Right lobe of liver (tissue), 6 donors: ENCODE measurements at places on chromosomes 3 and 15. TPM values are rescaled to one million over a fixed set of nuclear protein-coding genes. Genes with fewer than 3 reads are reported as not detected.

DNA sequence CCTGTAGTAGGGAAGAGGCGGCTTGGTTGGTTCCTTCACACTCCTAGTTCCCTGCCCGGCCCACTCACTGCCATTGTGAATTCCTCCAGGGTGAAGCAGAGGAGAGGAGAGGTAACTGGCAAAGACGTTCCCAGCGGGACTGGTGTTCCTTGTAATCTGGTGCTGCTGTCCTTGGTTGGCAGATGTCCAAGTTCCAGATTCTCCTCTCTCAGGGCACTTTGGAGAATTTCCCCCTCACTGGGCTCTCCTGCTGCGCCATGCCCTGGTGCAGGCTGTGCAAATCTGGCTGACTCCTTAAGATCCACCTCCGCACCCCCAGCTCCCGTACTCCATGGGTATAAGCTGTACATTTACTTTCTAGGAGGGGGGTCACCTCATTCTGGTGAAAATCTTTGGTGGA lies 37.3 kb downstream of the THSD4 start:
- H3K36me3 ChIP-seq: no peaks in the 10 kb centered on the region
- H3K27me3 ChIP-seq: no peaks in the 10 kb centered on the region
- H3K4me1 ChIP-seq: peaks cover 43% of the 10 kb centered on the region
- H3K4me3 ChIP-seq: no peak overlapping the region
- no peak for DNase-seq

DNA sequence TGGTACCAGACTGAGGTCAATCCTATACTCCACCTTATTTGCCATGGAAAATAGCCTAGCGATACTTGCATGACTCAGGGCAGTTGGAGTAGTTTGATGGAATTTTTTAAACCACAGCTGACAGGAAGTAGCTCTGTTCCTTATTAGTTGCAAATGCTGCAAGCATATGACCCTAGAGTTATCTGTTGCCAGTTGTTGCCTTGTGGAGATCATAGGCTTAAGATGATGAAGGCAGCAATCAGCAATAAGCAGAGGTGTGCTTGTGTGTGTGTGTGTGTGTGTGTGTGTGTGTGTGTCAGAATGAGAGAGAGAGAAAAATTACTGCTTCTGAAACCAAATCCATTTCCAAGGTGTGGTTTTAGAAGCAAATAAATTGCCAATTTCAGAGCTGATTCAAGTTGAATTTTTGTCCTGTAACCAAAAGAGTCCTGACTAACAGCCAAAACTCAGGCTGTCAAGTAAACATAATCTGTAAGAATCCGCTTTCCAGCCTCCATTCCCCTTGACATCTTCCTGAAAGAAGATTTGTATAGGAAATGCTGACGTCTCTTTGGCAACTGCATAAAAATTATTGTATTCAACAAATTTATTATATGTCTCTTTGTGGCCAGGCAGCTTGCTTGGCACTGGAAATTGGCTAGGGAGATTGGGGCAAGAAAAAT lies 141.2 kb downstream of the SERPINI1 start:
- H3K4me1 ChIP-seq: no peaks in the 10 kb centered on the region
- no peak for DNase-seq
- H3K36me3 ChIP-seq: no peaks in the 10 kb centered on the region
- H3K4me3 ChIP-seq: no peak overlapping the region

DNA sequence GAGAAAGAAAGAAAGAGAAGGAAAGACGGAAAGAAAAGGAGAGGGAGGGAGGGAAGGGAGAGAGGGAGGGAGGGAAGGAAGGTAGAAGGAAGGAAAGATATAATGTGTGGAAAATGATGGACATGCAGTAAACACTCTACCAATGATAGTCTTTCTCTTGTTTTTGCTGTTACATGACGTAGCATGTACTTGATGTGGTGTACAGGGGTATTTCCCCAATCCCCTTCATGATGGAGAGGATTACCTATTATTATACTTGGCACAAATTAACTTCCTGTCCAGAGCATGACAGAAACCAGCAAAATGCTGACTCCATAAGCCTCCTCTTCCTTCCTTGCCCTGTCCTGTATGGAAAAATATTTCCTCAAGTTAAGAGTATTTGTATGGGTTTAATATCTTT lies 124.4 kb downstream of the B3GALNT1 start:
- no peaks in the 10 kb centered on the region for H3K27me3 ChIP-seq
- H3K36me3 ChIP-seq: no peaks in the 10 kb centered on the region

GRCh38 chr15:80214910-80215309 lies 37.1 kb downstream of the CTXND1 start:
- peaks cover 32% of the 10 kb centered on the region for H3K4me1 ChIP-seq
- H3K27me3 ChIP-seq: no peaks in the 10 kb centered on the region
- no peaks in the 10 kb centered on the region for H3K36me3 ChIP-seq
- DNase-seq: no peak
- no peak overlapping the region for H3K27ac ChIP-seq
- H3K4me3 ChIP-seq: no peak overlapping the region

DNA sequence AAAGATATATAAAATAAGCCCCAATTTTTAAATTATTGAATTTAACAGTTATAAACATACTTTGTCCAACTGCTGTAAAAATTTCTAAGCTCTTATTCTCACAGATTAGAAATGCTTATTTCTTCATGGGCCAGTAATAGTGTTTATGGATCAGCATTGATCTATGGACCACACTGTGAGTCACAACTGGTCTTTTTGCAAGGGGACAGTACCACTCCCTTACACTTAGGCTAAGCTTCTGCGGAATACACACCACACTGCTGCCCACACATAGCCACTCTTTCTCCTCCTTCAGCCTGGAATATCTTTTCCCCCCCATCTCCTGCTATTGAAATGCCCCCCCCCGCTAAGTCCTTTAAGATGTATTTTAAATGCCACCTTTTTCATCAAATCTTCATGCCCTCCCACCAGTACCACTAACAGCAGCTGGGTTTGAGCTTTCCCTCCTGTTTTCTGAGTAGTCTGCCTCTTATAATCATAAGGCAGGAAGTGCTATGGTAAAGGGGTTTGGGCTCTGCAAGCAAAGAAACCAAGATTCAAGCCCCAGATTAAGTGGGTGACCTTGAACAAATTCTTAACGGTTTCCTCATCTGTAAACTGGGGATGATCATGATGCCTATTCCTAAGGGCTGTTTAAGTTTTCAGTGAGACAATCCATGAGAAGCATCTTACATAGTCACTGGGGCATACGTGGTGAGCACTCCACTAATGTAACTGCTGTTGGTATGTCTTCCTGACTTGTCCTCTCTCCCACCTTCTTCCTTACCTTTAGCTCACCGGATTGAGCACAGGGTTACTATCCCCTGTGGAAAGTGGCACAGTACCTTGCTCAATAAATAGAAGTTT lies 69.2 kb downstream of the DCUN1D1 start:
- no peaks in the 10 kb centered on the region for H3K36me3 ChIP-seq
- no peak overlapping the region for H3K4me3 ChIP-seq
- no peak overlapping the region for H3K27ac ChIP-seq
- DNase-seq: no peak

GRCh38 chr15:61036136-61036535 lies 193.0 kb downstream of the RORA start:
- no peaks in the 10 kb centered on the region for H3K27me3 ChIP-seq
- peaks cover 18% of the 10 kb centered on the region for H3K4me1 ChIP-seq
- no peaks in the 10 kb centered on the region for H3K36me3 ChIP-seq
- no peak overlapping the region for H3K27ac ChIP-seq

DNA sequence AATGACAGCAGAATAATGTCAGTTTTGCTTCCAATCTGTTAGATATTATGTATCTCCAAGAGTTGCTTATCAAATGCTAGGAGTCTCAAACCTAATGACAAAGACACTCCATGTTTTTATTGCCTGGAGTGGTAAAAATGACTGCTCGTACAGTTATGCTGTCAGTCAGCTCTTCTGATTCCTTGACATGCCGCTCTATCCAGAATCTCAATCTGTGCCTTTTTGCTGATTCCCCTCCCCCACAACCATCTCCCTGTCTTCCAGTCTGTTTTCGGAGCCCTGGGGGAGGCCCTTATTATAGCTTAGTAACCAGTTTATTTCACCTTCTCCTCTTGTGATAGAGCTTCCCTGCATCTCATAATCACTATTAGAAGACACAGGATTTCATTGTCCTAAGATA lies 2.6 kb downstream of the MKRN2 start:
- DNase-seq: no peak
- no peak overlapping the region for H3K27ac ChIP-seq
- H3K27me3 ChIP-seq: no peaks in the 10 kb centered on the region

DNA sequence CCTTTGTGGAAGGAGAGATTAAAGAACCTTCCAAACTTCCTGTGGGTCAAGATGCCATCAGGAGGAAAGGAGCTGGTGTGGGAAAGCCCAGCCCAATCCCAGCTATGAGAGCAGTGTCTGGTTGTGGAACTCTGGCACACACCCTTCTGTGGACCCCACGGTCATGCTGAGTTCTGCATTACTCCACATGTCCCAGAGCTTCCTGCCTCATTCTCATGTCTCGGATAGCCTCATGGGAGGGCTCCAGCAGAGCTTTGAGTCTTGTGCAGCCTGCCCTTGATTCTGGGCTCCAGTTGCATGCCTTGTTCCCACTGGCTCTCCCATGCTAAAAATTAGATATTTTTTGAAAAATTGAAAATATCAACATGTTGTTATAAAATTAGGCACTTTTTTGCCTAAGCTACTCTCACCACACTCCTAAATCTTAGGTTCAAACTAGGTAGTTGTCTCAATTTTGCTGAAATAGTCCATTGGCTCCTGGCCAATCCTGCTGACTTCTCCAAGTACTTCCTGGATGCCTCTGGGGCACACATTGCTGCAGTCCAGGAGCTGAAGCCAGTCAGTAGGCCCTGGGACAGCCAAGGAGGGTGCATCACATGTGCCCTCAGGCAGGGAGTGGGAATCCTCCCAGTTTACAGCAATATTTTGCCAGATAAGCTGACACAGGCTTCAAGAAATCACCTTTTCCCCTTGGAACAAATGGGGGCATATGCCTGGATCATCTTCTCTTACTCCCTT lies 144.3 kb downstream of the EEFSEC start:
- H3K27ac ChIP-seq: no peak overlapping the region
- no peak overlapping the region for H3K4me3 ChIP-seq
- H3K36me3 ChIP-seq: no peaks in the 10 kb centered on the region
- no peaks in the 10 kb centered on the region for H3K27me3 ChIP-seq
- DNase-seq: peak; percentile 43
- H3K4me1 ChIP-seq: no peaks in the 10 kb centered on the region

DNA sequence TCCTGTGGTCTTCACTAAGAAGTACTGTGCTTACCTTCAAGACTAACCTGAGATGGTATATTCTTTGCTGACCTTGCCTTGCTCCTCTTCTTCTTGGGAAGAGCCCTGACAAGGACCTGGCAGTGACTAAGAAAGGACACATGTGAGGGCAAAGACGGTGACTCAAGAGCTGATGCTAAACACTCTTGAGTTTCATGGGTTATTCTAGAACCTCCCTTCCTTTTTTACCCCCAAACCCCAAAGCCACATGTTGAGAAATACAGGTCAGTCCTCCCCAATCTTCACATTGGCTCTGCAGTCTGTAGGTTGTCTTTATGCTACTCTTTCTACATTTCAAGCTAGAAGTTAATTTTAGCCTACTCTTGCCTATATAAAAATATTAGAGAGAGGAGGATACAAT lies 200.6 kb downstream of the SEMA6D start:
- DNase-seq: no peak
- H3K4me1 ChIP-seq: no peaks in the 10 kb centered on the region
- H3K4me3 ChIP-seq: no peak overlapping the region
- no peak overlapping the region for H3K27ac ChIP-seq
- H3K27me3 ChIP-seq: no peaks in the 10 kb centered on the region
- H3K36me3 ChIP-seq: no peaks in the 10 kb centered on the region

DNA sequence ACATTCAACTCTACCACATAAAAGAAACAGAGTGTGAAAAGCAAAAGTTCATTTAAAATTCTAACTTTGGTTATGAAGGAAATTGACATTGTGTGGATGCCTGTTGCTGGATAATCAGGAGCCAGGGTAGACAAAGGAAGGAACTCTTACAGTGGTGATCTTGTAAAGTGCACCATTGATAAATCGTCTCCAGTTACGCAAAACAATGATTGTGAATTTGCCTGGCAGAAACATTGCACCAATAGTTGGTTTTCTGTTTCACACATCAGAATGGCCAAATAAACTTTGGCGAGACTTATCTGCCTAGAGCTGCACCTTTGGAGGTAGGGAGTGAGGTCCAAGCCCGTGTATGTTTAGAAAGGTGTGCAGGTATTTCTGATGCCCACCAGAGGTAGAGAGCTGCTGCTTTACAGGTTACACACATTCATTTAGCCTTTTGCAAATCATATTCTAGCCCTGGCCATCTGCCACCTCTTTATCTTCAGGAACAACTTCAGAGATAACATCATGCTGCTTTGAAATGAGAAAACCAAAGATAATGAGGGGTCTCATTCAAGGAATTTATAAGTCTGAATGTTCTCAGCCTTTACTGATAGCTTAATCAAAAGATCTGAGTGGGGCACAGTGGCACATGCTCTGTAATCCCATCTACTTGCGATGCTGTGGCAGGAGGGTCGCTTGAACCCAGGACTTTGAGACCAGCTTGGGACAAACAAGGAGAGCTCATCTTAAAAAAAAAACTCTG lies 47.4 kb upstream of the P3H2 start:
- no peak for DNase-seq
- H3K36me3 ChIP-seq: no peaks in the 10 kb centered on the region
- H3K4me1 ChIP-seq: no peaks in the 10 kb centered on the region
- no peak overlapping the region for H3K27ac ChIP-seq
- no peak overlapping the region for H3K4me3 ChIP-seq
- no peaks in the 10 kb centered on the region for H3K27me3 ChIP-seq

TMIE gene
- 0.79 TPM for total RNA-seq

AGTR1 gene
- total RNA-seq: 41.4 TPM

CLDN18 gene
- not detected for total RNA-seq

TF gene
- total RNA-seq: 24,874 TPM

WDR49 gene
- not detected for total RNA-seq

MSL2 gene
- total RNA-seq: 18.4 TPM

TIGIT gene
- total RNA-seq: 0.34 TPM

PPM1L gene
- 6.9 TPM for total RNA-seq
